Thyroid gland (tissue), 4 donors: ENCODE measurements at places on chromosomes 16 and 17. TPM values are rescaled to one million over a fixed set of nuclear protein-coding genes. Genes with fewer than 3 reads are reported as not detected.

GRCh38 chr17:69947027-69947759 is 127.8 kb upstream of the KCNJ16 start:
- DNase-seq: no peak

DNA sequence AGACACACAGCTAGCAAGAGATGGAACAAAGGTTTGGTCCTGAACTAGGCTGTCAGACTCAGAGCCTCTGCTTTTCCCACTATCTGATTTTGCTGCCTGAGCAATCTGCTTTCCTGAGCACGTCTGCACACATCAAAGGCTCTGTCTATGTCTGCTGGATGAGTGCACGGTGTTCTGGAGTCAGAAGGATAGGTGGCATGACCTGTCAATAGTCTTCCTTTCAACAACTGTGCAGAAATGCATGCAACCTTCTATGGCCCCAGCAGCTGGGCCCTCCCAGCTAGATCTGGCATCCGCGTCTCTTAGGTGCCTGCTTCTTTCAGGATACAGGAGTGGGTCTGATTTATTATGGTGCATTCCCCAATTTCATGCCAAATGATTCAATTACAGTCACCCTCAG is 138.3 kb downstream of the UTP18 start:
- no peak for DNase-seq

- DNase-seq: no peak
These were observed 9.0 kb downstream of the KRTAP9-7 start for GRCh38 chr17:41284546-41284945.

- peak; percentile 68 for DNase-seq
These were observed 1.2 kb downstream of the GPR142 start for GRCh38 chr17:74368341-74369081.

DNA sequence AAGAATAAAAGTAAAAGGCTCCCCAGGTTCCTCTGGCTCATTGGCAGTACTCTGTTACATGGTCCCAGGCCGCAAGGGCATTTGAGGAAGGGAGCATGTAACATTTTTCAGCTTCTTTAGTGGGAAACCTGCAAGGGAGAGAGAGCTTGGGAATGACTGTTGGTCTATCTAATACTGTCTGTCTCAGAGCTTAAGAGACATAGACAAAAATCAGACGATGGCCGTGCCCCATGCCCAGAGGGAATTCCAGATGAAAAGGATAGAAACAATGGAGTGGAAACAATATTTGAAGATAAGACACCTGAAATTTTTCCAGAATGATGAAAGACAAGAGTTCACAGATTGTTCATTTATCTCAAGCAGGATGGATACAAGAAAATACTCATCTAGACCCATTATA is 48.1 kb upstream of the ADORA2B start:
- DNase-seq: no peak

Gene CFAP97D1
- not detected for total RNA-seq

Gene OSGIN1
- total RNA-seq: 42.9 TPM
